Fibroblast of gingiva (primary cell): ENCODE measurements at places on chromosomes 5 and 9.

DNA sequence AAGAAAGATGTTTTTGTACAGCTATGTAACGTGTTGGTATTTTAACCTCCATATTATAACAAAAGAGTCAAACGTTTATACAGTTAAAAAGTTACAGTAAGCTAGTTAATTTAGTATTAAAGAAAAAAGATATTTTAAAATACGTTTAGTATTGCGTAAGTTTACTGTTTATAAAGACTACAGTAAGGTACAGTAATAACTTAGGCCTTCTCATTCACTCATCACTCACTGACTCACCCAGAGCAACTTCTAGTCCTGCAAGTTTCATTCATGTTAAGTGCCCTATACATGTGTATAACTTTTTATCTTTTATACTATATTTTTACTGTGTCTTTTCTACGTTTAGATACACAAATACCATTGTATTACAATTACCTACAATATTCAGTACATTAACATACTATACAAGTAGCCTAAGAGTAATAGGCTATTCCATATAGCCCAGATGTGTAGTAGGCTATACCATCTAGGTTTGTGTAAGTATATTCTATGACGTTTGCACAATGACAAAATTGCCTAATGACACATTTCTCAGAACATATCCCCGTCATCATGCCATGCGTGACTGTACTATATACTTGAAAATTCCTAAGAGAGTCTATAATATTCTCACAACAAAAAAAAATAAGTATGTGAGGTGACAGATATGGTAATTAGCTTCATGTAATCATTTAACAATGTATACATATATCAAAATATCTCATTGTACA is 33.8 kb downstream of the ERP44 start:
- DNase-seq: peak; percentile 41

DNA sequence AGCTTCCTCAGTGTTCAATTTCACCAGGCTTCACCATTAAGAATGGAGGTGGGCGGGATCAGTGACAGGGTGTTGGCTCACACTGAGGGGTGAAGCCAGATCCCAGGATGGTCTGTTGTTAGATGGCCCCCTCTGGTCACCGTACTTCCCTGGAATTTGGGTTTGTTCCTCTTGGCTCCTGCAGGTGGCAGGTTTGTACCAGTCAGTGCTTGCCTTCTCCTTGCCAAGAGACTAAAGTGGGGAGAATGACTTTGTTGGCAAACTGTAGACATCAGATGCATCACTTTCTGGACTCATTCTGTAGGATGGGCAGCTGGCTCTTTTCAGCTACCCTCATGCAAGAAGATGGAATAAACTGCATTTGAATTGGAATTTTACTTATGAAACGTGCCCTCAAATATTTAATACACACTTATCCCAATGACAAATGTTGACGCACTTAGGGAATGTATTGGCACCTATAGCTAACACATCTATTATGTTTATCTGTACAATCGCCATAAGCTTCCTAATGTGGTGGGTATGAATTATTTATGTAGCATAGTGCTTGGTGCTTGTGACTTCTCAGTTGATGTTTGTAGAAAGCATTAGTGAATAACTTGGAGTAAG is 31.4 kb upstream of the ANKRD55 start:
- DNase-seq: peak; percentile 31

- no peak for DNase-seq
Observed at GRCh38 chr5:1391691-1392090, 46.8 kb upstream of the CLPTM1L start.

DNA sequence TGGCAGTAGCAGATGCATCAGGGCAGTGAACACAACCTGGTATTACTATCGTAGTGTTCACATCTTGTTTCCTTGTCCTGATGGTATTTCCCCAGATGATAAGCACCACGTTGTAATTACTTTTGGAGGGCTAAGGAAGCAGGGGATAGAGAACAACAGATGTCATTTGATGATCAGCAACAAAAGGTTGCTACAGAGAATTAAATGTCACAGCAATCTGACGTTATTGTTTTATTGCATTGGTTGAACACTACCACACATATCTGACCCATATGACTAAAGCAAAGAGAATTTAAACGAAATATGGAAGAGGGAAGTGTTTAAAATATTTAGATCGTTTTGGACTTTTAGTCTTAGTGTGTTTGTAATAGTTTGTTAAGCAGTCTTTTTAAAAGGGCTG is 408.3 kb downstream of the SH3GL2 start:
- no peak for DNase-seq

DNA sequence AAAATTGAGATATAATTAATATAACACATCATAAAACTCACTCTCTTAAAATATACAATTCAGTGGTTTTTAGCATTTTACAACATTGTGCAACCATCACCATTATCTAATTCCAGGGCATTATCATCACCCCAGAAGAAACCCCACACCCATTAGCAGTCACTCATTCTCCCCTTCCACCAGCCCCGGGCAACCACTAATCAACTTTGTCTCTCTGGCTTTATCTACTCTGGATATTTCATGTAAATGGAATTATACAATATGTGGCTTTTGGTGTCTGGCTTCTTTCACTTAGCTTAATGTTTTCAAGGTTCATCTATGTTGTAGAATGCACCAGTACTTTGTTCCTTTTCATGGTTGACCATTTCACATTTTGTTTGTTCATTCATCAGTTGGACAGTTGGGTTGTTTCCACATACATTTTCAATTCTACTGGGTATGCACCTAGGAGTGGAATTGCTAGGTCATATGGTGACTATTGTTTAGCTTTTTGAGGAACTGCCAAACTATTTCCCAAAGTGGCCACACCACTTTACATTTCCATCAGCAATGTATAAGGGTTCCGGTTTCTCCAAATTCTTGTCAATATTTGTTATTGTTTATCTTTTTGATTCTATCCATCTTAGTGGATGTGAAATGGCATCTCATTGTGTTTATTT is 62.4 kb downstream of the MARCHF3 start:
- DNase-seq: no peak
